ENCODE measurements at places on chromosomes 3 and 15.

DNA sequence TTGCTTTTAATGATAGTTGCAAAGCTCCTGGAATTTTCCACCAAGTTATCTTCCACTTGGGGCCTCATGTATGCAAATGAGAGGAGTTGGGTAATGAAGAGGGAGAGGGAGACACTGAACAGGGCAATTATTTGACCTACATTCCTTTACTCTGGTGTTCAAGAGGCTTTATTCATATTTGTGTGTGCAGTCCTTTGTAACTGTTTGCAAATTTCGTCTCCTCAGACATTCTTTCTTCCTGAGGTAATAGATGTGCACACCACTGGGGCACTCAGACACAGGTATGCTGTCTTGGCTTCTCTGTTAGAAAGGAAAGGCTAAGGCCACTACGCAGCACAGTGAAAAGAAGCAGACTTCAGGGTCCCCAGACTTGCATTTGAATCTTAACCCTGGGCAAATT is 189.7 kb upstream of the IL12A start:
- DNase-seq: no peak

DNA sequence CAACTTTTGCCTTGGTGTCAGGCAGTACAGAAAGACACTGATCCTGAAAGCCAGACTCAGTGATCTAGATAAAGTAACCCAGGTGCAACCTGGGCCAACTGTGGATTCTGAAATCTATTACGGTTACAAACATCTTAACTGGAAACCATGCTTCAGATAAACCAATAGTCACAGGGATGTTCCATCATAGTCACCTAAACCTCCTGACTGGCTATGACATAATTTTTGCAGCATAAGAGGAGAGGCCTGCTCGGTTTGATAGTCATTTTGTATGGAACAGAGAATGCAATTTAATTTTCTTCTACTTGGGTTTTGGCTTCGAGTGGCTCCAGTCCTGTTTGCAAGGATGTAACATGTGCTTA is 3.7 kb downstream of the SLCO3A1 start:
- DNase-seq: peak; percentile 55

DNA sequence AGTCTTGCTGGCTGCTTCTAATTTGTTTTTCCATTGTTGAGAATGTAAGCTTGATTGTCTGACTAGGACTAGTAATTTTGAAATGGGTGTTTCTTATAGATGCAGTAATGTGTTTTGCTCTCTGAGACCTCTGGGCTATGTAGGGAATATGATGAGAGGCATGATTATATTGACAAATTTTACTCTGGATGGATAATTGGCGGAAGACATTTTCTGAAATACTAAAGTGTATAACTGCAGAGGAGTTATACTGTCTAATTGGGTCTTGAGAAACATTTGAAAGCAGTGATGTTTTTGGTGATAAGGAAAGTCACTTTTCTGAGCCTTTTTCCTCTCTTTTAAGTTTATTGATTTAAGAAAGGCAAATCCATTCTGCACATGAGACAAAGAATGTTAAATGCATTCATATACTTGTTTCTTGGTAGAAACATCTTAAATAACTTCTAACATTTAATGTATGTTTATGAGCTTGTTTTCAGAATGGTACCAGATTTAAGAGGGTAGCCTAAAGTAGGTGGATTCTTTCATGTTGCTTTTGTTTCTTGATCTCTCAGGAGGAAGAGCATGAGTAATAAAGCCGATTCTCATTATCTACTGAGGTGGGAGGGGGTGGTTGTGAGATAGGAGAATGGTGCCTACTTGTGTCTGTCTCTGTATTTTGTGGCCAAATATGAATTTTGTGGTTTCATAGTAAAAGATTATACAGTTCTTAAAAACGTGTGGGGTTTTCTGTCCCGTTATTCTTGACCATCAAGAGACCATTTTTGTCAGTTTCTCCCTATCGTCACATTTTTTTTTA is 2.0 kb downstream of the ATP2C1 start:
- DNase-seq: no peak

DNA sequence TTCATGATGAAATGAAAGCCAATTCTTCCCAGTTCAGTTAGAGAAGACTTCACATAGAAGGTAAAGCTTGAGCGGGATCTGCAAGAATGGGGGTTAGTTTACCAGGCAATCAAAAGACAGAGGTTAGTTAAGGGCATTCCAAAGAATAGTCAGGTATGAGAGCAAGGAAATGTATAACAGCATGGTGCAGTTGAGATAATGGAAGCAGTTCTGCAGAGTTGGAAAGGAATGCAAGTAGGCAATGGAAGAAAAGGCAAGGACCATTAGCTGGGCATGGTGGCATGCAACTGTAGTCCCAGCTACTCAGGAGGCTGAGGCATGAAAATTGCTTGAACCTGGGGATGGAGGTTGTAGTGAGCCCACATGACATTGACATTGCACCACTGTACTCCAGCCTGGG is 55.0 kb downstream of the LSAMP start:
- DNase-seq: no peak

DNA sequence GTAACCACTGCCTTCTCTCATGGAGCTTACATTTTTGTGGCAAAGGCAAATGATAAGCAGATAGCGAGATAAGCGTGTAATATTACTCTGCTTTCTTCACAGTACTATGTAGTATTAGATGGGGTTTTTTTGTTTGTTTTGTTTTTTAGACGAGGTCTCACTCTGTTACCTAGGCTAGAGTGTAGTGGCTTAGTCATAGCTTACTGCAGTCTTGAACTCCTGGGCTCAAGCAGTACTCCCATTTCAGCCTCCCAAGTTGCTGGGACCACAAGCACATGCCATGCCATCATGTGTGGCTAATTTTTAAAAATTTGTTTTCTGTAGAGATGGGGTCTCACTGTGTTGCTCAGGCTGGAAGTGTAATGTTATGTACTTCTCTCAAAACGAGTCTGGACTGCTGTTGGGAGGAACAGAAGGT is 22.9 kb downstream of the MBNL1 start:
- peak; percentile 55 for DNase-seq

DNA sequence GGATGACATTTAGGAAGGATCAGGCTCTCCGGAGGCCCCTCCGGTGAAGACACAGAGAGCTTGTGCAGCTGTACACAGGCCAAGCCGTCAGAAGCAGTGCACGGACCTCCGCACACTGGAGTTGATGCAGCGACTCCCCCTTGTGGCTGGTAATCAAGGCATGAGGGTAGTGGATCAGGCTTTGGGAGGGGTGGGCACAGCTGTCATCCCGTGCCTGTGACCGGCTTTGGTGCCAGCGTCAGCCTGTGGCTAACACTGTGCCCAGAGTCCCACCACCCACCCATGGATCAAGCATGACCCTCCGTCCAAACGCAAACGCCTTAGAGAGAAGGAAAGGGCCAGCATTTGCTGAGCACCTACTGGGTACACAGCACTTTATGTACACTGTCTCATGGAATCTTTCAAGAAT is 8.2 kb upstream of the GRIP2 start:
- DNase-seq: peak; percentile 53

DNA sequence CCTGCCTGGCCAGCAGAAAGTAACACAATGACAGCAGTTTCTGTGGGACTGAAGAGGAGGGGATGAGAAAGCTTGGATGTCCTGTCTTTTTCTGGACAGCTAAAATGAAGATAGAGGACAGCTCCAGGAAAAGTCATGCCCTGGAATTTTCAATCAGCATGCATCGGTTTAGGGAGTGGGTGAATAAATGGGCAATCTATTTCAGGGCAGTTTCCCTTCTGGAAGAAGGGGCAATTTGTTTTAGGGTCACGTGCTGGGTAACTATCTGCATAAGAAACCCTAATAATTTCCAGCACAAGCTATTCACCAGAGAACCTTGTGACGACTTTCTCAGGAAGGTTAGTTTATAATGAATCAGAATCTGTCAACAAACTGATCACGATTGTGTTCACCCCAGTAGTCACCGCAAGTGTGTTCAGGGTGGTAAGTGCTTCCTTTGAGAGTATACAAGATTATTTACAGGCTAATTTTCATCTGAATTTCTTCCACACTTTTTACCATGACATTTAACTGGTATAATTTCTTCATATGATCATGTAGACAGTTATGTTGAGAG is 318.0 kb upstream of the GBE1 start:
- no peak for DNase-seq

GRCh38 chr3:188832961-188833721 is 338.6 kb upstream of the TPRG1 start:
- no peak for DNase-seq

DNA sequence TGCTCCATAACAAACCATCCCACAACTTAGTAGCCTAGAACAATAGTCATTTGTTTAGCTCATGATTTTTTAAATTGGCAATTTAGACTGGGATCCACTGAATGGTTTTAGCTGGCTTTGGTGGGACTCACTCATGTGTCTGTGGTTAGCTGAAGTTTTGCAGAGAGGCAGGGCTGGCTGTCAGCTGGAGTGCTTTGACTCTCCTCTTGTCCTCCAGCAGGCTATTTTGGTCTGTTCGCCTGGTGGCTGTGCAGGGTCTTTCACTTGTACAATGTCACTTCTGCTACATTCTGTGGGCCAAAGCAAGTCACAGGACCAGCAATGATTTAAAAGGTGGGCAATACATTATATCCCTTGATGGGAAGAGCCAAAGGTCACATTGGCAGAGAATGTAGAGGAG is 1146.5 kb downstream of the ROBO2 start:
- no peak for DNase-seq

DNA sequence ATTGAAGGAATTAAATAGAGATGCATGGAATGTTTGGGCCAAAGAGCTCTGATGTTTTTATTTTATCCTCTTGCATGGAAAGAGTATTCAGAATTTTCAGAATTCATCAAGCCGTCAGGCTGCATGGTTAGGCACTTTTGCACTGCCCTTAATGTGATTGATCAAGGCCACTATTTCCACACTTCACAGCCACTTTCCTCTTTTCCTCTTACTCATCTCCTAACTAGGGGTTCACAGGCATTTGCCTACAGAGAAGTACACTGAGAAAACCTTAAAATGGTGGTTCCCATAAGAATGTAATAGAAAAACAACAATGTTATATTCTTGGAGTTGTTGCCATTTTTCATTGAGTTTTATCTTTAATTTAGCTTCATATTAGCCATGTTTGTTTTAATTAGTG is 10.9 kb downstream of the SLC35A5 start:
- no peak for DNase-seq

GRCh38 chr3:139292711-139293664 is 50.8 kb upstream of the MRPS22 start:
- no peak for DNase-seq

DNA sequence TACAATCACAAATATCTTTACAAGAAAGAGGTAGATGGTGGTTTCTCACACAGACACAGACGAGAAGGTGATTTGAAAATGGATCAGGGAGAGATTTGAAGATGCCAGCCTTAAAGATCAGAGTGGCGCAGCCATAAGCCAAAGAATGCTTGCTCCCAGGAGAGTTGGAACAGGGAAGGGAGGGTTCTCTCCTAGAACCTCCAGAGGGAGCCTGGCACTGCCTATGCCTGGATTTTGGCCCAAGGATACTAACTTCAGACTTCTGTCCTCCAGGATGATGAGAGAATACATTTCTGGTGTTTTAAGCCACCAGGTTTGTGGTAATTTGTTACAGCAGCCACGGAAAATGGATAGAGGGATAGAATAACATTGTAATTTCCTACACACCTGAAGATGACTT is 279.1 kb downstream of the FAM43A start:
- no peak for DNase-seq

DNA sequence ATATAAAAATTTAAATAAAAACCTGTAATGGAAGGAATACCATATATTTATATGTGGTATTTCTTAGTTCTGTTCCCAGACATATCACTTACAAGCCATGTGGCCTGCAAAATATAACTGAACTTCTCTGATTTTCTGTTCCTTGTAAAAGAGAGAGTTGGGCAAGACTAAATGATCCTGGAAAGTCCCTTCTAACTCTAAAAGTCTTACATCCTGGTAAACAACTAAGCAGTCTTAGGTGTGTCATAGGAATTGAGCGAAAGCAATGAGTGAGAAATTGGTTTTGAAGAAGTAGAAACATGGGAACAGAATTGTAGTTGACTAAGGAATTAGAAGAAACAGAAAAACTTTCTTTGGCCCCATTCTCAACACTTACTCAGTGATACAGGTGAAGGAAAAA is 25.3 kb upstream of the IL20RB start:
- no peak for DNase-seq

- DNase-seq: no peak
Observed at GRCh38 chr3:126415661-126416591, 21.2 kb downstream of the CFAP100 start.

DNA sequence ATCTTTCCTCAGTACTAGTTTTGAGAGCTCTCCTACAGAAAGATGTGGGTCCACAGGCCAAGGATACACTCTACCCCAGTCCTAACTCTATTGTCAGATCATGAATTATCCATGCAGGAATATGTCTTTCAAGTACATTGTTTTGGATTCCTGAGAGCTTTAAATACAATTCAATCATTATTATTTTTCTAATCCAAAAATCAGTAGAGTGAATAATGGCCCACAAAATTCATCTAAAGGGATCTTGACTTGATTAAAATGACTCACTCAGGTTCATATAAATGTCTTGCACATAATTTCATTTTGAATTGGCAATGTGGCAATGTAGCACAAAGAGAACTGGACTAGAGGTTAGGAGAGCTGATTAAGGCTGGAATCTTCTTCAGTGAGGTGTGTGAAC is 93.9 kb downstream of the ZPLD1 start:
- no peak for DNase-seq

DNA sequence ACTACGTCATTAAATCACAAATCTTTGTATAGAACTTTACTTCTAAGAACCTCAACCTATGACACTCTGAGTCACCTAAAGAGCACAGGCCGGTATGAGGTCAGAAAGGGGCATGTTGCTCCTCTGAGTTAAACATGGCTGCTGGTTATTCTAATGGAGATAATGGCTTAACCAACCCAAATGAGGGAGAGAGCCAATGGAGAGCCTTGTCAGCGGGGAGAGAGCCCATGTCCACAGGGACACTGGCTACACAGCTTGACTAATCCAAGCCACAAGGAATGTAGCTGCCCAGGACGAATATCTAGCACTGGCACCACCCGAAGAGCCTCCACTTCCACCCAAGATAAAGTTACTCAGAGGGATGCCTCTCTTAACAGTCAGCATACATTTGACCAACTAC is 77.0 kb upstream of the STAC start:
- DNase-seq: no peak

DNA sequence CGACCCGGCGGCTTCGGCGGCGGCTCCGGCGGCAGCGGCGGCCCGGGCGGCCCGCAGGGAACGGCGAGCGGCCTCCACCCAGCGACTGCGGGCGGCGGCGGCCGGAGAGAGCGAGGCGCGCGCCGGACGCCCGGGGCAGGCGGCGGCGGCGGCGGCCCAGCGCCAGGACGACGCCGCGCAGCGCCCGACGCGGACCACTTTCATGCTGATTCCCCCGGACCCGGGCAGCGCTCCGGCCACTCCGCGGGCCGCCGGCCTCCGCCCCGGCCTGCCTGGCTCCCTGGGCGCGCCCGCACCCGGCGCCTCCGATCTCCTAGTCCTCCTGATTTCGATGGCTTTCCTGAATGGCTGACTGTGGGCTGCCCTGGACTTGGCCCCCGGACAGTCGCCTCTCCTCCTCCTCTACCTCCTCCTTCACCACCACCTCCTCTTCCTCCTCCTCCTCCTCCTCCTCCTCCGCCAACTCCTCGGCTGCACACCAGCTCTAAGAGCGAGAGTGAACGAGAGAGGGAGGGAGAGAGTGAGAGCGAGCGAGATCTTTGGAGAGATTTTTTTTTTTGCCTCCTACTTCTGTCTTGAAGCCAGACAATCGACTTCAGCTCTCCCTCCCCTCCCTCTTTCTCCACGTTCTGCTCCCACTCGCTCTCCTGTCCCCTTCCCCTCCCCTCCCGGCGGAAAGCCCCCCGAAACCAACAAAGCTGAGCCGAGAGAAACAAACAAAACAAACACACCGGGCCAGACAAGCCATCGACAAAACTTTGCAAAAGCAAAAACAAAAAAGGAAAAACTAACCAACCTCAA is 844 bp downstream of the NR2F2 start:
- DNase-seq: no peak

GRCh38 chr15:45522328-45523165 is at the start of gene SLC30A4:
TSS of gene SLC30A4 (minus strand) at chr15:45522755. CDS start at chr15:45522354, 401 bp downstream.
- DNase-seq: peak; percentile 66

Measured in CD8-positive, alpha-beta T cell (primary cell).